ENCODE measurements at places on chromosomes 11 and 22.

DNA sequence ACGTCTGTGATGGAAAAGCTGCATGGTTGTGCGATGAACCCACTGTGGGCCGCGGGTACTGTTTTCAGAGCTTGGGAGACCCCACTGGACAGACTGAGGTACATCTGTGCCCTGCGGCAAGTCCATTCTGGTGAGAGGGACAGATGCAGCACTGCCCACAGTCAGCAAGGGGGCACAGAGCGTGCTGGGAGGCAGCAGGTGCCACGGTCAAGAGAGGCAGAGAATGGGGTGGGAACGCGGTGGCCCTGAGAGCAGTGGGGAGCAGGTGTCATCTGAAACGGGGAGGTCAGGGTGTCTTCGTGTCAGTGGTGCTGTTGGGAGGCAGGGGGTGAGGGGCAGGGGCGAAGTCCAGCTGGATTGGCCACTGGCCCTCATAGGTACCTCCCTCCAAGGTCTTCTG lies 32.0 kb downstream of the TBC1D22A start:
- peak overlapping the region; percentile 26 for H3K27ac ChIP-seq
- no peak for DNase-seq
- H3K27me3 ChIP-seq, result no peaks in the 10 kb centered on the region

GRCh38 chr11:118634431-118635236 lies 27.2 kb downstream of the PHLDB1 start:
- H3K27me3 ChIP-seq, result peaks cover 2% of the 10 kb centered on the region
- H3K36me3 ChIP-seq, result no peaks in the 10 kb centered on the region
- no peak overlapping the region for H3K27ac ChIP-seq
- no peak for DNase-seq

DNA sequence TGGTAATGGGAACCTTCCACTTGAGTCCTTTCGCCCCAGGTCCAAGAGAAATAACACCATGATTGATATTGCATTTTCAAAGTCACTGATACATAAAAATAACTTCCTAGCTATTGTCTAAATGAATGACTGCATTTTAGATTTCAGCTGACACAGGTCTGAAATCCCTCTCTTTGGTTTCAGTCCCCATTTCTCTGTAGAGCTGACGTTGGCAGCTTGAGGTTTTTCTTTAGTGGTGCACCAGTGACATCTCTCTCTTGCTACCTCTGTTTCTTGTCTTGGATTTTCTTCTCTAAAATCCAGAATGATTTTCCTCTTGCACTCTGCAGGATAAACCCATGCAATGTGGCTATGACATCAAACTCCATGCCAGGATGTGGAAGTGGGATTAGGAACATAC lies 31.7 kb upstream of the SORL1 start:
- peak; percentile 20 for DNase-seq

DNA sequence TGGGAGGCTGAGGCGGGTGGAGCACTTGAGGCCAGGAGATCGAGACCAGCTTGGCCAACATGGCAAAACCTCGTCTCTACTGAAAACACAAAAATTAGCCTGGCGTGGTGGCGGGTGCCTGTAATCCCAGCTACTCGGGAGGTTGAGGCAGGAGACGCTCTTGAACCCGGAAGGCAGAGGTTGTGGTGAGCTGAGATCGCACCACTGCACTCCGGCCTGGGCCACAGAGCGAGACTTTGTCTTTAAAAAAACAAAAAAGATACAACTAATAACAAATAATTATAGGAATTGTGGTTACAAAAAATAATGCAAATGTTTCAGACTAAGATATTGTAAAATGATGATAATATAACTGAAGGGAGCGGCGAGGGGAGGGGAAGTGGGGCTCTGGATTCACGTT lies 90.3 kb upstream of the RTL6 start:
- H3K4me3 ChIP-seq, result no peak overlapping the region
- no peak overlapping the region for H3K27ac ChIP-seq
- DNase-seq, result no peak
- H3K27me3 ChIP-seq, result peaks cover 34% of the 10 kb centered on the region
- H3K4me1 ChIP-seq, result peaks cover 10% of the 10 kb centered on the region
- H3K36me3 ChIP-seq, result no peaks in the 10 kb centered on the region

DNA sequence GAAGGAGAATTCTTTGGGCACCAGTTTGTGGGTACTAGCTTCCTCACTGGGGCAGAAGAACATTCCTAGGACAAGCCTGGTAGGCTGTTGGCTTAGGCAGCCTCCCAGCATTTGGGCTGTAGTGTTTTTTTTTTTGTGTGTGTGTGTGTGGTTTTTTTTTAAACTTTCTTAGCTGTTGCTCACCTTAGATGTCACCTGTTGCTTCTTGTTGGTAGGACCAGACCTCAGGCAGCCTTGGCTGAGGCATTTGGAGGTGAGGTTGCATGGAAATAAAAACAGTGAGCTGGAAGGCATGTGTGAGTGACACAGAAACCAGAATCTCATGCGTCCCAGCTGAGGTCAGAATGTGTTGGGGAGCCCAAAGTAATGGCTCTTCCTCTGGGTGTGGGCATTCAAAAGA lies 21.3 kb downstream of the AMPD3 start:
- no peak overlapping the region for H3K4me3 ChIP-seq
- no peak overlapping the region for H3K27ac ChIP-seq
- no peak for DNase-seq

GRCh38 chr11:128648711-128649110 lies 45.2 kb upstream of the FLI1 start:
- no peaks in the 10 kb centered on the region for H3K36me3 ChIP-seq
- H3K27me3 ChIP-seq, result peaks cover 19% of the 10 kb centered on the region
- H3K4me3 ChIP-seq, result no peak overlapping the region
- no peak for DNase-seq
- peaks cover 3% of the 10 kb centered on the region for H3K4me1 ChIP-seq

- H3K27ac ChIP-seq, result no peak overlapping the region
- H3K27me3 ChIP-seq, result no peaks in the 10 kb centered on the region
- no peak for DNase-seq
- no peaks in the 10 kb centered on the region for H3K4me1 ChIP-seq
- no peaks in the 10 kb centered on the region for H3K36me3 ChIP-seq
- no peak overlapping the region for H3K4me3 ChIP-seq
Observed at GRCh38 chr11:122178795-122179194, 62.8 kb upstream of the BLID start.

DNA sequence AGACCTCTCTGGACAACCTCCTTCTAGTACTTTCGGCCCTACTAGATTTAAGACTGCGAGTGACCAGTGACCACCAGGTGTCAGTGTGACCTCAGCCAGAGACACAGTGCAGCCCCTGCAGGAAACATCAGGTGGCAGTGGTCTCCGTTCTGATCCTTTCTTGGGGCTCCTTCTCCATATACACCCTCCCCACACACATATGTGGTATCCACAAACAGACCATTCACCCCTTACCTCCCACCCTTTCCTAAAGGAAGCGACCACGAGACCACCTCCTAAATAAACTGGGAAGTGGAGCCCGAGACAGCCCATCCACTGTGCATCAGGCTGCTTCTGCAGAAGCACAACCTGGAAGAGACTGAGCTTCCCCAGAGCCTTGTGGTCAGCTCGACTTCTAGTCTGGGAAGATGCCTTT lies 38.5 kb upstream of the CYP2D6 start:
- H3K4me3 ChIP-seq, result no peak overlapping the region
- no peaks in the 10 kb centered on the region for H3K27me3 ChIP-seq
- no peak overlapping the region for H3K27ac ChIP-seq
- peaks cover 22% of the 10 kb centered on the region for H3K36me3 ChIP-seq
- peaks cover 22% of the 10 kb centered on the region for H3K4me1 ChIP-seq
- DNase-seq, result peak; percentile 77

DNA sequence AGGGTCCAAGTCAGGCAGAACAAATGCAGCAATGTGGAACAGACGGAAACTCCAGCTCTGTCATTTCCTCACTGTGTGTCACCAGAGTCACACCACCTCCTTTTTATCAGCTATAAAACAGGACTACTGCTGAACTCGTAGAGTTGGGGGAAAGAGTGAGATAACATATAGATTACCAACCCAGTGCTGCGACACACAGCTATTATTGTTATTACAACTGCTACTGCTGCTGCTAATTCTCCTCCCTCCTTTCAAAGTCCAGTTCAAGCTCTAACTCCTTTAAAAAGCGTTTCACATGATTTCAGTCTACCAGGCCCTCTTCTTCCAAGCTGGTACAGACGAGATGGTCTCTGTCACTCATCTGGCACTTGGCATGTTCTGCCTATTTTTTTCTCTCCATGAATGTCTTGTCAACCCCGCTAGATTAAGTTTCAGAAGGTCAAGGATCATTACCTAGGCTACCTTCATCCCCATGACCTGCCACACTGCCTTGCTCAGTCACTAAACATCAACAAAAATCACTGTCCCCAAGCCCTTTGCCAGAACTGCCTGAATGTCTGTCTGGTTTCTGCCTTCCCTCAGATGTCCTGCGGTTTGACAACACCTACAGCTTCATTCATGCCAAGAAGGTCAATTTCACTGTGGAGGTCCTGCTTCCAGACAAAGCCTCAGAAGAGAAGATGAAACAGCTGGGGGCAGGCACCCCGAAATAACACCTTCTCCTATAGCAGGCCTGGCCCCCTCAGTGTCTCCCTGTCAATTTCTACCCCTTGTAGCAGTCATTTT lies 3.7 kb upstream of the MTFP1 start:
- peaks cover 33% of the 10 kb centered on the region for H3K36me3 ChIP-seq
- H3K4me3 ChIP-seq, result peak overlapping the region; percentile 94
- peaks cover 46% of the 10 kb centered on the region for H3K4me1 ChIP-seq
- no peaks in the 10 kb centered on the region for H3K27me3 ChIP-seq

- H3K27me3 ChIP-seq, result no peaks in the 10 kb centered on the region
- no peak overlapping the region for H3K27ac ChIP-seq
Observed at GRCh38 chr11:96704847-96705246, 315.0 kb downstream of the JRKL start.

DNA sequence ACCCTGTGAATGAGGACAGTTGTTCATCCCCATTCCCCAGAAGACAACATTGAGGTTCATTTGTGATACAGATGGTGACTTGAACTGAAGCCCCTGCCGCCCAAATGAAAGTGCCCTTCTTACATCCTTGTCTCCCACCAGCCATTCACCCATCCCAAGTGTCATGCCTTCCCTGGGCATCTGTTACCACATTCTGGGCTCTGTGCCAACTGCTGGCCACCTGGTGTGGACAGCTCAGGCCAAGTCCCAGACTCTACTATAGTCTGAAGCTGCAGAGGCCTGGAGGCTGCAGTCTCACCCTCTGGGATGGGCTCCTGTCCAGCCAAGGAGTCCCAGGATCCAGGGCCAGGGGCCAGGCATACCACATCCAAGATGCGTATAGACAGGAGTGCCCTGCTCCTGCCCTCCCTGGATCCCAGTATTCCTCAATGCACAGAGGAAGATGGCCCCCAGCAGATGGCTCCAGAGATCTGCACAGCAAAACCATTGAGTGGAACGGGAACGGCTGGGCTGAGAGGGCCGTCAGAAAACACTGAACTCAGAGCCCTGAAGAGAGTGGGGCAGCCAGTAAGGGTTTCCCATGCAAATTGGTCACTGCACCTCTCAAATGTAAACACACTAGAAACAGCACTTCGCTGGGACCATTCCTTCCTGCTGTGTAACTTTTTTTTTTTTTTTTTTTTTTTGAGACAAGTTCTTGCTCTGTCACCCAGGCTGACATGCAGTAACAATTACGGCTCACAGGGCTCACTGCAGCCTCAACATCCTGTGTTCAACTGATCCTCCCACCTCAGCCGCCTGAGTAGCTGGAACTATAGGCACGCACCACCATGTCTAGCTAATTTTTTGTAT lies 22.8 kb downstream of the ARRB1 start:
- H3K27ac ChIP-seq, result peak overlapping the region; percentile 77
- peak; percentile 79 for DNase-seq
- H3K36me3 ChIP-seq, result no peaks in the 10 kb centered on the region
- H3K27me3 ChIP-seq, result no peaks in the 10 kb centered on the region

DNA sequence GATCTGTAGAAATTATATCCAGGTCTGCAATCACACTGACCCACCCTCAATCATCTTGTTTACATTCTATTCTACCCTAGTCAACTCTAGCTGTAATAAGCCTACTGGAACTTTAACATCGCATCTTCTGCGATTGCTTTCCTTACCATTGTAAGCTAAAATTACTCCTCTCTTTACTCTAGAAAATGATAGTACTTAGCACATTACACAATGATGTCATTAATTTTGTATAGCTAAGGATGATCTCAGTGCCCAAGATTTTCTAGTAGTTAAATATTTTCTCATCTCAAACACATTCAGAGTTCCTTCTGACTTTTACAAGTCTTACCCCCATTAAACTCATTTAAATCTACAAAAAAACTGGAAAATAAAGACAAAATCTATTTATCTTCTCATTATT lies 39.6 kb upstream of the CTSC start:
- DNase-seq, result no peak
- no peak overlapping the region for H3K27ac ChIP-seq
- no peak overlapping the region for H3K4me3 ChIP-seq
- H3K36me3 ChIP-seq, result peaks cover 14% of the 10 kb centered on the region
- H3K27me3 ChIP-seq, result no peaks in the 10 kb centered on the region

DNA sequence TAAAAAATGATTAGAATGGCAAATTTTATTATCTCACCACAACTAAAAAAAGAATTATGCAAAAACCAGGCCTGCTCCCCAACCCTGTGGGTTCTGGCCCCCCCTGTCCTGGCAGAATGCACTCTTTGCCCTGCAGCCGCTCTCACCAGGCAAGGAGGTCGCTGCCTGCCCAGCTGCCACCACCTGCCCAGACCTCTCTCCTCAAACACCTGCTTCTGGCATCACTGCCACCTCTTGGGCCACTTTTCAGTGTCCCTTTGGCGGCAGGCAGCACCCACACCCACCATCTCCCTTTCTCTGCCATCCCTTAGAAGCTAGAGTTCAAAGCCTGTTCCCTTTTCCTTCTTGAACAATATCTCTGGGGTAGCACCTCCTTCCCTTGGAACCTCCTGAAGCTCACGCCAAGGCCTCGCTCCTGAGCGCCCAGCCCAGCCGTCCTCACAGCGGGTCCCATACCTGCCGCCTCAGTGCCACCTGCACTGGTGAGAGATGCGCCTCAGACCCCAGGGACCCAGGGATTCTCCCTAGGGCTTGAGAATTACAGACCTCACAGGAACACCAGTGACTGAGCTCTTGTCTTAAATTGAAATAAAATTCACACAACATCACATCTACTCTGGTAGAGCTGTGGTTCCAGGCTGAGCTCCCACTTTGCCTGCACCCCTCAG lies 44.6 kb downstream of the SGSM3 start:
- peaks cover 25% of the 10 kb centered on the region for H3K4me1 ChIP-seq
- H3K36me3 ChIP-seq, result peaks cover 58% of the 10 kb centered on the region
- H3K4me3 ChIP-seq, result no peak overlapping the region
- DNase-seq, result no peak
- peak overlapping the region; percentile 56 for H3K27ac ChIP-seq

- no peaks in the 10 kb centered on the region for H3K27me3 ChIP-seq
- H3K36me3 ChIP-seq, result peaks cover 10% of the 10 kb centered on the region
- H3K27ac ChIP-seq, result no peak overlapping the region
- H3K4me3 ChIP-seq, result no peak overlapping the region
- peaks cover 63% of the 10 kb centered on the region for H3K4me1 ChIP-seq
Observed at GRCh38 chr22:49928555-49929210, 10.2 kb downstream of the CRELD2 start.

GRCh38 chr11:46176421-46176820 lies 55.2 kb upstream of the PHF21A start:
- no peak for DNase-seq
- H3K4me3 ChIP-seq, result no peak overlapping the region
- H3K27ac ChIP-seq, result no peak overlapping the region
- no peaks in the 10 kb centered on the region for H3K4me1 ChIP-seq
- H3K27me3 ChIP-seq, result peaks cover 23% of the 10 kb centered on the region
- H3K36me3 ChIP-seq, result no peaks in the 10 kb centered on the region

GRCh38 chr11:58731819-58732218 lies at the start of gene GLYAT:
Gene GLYAT, minus strand, starts transcription at chr11:58731943. Its CDS starts 7,447 bp downstream, at chr11:58724496.
- no peaks in the 10 kb centered on the region for H3K27me3 ChIP-seq
- no peak within 1 kb of the TSS for H3K4me3 ChIP-seq
- no peaks in the 10 kb centered on the region for H3K36me3 ChIP-seq
